ENCODE measurements at places on chromosomes 12 and 14.
A peak's percentile ranks its signal among the peaks of the same experiment; 100 is the strongest.

DNA sequence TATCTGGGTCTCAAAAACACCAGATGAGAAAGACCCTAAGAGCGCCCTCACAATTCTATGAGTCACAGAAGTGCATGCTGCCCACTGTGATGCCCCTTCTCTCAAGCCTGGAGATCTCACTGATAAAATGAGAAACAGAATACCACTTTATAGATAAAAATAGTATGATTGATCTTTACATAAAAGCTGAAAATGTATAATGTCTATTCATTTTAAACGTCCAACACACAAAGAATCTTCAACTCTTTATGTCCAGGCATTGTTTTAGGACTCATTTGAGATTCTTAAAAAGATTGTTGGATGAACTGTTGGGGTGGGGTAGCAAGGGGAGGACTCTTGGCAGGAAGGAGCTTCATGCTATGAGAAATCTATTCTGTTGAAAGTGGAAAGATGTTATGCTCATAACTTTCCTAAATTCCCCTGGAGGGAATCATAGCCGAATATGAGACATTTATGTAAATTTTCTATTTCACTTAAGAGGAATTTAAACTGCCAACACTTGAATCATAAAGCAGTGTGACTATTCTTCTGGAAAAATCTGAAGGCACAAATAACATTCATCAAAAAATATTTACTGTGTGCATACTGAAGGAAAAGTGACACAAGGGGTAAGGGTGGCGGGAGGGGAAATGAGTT is 174.6 kb downstream of the STXBP6 start:
- DNase-seq = no peak

DNA sequence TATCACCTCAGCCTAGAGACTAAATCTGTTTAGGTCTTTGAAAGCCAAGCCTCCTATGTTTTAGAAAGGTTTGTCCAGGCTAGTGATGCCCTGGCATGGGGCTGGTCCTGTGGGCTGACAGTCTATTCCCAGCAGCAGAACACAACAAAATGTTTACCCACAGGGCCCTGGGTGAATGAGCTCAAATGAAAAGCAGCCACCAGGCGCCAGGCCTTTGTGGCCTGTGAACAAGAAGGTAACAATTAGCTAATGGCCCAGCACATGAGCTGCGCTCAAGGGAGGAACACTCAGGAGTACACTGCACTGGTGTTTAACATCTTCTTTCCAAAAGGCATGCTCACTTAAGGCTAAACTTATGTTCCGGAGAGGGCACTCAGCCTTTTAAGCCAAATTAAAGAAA is 202.2 kb downstream of the MON2 start:
- DNase-seq = no peak

- no peak for DNase-seq
Observed at GRCh38 chr12:101650346-101651117, 46.9 kb upstream of the CHPT1 start.

GRCh38 chr12:45981075-45981837 is 9.1 kb downstream of the SCAF11 start:
- no peak for DNase-seq

- DNase-seq = no peak
Observed at GRCh38 chr12:128825835-128826234, 2.1 kb upstream of the SLC15A4 start.

DNA sequence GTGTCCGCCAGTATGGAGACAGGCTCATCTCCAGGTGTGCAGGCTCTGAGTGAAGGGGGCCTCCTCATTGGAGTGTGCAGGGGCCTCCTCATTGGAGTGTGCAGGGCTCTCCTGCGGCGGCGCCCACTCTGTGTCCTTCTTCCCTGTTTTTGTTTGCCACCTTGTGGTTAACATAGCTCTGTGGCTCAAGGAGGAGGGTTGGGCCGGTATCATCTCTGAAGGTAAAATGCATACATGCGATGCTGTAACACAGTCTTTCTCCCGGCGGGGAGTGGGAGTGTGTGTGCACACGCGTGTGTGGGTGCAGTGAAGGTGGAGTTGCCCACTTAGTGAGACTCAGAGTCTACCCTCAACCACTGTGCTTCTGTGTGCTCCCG is 429.4 kb downstream of the ZFP36L1 start:
- peak; percentile 30 for DNase-seq

DNA sequence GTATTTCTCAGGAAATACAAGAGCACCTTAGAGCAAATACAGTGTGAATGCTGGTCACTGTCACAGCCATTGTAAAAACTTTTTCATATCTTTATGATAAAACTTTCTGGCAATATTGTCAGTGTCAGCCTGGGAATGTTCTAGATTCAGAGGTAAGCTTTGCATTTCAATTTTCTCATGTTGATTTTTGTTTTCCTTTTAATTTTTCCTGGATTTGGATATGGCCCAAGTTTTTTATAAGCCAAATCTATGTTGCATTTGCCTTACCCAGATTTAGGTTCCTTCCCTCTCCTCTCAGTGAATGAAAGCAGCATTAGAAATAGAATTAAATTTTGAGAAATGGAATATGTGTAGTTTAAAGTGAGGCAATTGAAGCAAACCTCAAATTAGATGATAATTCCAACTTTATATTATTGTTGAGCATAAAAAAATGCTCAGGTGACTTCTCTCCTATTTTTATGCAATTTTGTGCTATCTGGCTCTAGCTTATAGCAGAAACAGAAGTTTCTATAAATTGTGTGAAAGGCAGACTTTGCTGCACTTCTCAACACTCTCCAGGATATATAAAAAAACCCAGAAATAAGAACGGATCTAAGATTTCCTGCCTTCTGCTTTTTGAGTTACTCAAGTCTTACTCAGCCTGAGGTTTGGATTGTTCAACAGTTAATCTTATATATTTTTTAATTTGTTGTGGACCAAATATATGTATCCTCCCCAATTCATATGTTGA is 368.2 kb upstream of the PRICKLE1 start:
- no peak for DNase-seq

DNA sequence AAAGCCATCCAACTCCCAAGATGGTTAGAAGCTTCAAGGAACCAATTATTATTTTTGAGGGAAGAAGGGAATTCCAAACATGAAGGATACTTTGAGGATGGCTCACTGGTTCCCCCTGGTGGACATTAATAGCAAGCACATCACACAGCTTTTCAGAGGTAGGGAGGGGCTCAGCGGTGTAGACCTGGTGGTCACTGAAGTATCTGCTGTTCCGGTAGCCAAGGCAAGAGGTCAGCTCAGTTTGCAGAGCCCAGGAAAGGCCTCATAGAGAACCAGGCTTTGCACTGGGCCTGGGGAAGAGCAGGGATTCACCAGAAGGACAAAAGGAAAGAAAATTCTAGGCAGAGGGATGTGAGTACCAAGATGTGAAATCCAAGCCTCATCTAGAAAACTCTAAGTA is 118.7 kb downstream of the KSR2 start:
- peak; percentile 54 for DNase-seq

DNA sequence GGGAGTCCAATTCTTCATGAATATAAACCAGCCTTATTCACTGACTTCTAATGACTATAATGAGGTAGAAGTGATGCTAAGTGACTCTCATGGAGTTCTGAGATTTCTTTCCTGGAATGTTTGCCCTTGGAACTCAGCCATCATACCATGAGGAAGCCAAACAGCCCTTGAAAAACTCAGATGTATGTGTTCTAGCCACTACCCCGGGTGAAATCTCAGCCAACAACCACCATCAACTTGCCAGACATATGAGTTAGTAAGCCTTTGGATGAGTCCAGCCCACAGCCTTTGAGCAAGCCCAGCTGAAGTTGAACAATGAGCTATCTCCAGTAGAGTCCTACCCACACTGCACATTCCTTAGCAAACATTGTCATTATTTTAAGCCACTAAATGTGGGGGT is 149.5 kb downstream of the SLC6A15 start:
- DNase-seq = no peak

DNA sequence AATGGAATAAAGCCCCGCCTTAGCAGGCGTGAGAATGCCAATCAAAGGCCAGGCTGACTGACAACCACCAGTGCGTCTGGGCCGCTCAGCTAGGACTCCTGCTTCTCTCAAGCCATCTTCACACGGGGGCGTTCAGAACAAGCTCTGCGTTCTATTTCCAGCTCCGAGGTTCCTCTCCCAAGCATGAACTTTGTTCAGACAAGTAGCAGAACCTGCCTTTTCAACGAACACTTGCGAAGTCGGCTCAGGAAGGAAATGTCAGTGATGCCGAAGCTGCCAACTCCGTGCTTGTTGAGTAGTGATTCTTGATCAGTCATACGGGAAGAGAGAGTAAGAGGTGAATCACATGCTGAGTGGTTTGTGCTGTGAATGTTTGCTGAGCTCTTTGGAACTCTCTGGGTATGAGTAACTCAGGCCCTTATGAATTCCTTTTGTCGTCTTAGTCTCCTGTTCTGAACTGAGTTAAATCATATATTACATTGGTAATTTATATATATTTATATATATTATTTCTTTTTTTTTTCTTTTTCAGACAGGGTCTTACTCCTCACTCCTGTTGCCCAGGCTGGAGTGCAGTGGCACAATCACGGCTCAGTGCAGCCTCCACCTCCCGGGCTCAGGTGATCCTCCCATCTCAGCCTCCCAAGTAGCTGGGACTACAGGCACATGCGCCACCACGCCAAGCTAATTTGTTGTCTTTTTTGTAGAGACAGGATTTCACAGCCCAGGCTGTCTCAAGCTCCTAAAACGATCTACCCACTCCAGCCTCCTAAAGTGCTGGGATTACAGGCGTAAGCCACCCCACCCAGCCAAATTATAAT is 29.4 kb upstream of the BCL7A start:
- no peak for DNase-seq

- no peak for DNase-seq
Observed at GRCh38 chr14:75826599-75826998, 155.2 kb downstream of the TGFB3 start.

DNA sequence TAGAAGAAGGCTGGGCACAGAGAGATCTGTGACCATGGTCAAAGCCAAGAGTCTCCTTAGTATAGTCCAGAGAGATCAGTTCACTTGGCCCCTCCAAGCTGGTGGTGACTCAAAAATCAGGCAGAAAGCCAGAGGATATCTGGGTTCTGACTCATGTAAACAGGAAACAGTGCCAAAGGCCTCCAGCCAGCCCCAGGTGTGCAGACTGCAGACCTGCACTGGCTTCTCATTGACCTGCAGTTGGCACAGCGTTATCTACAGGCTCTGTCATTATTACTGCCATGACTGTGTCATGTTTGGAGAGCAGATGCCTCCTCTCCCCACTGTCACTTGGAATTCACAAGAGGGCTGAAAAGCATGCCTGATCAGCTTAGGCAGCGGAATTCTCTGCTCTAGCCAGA is 295.7 kb upstream of the PRKD1 start:
- DNase-seq = peak; percentile 4

- DNase-seq = no peak
Observed at GRCh38 chr14:105507247-105507646, 16.2 kb downstream of the TEDC1 start.

DNA sequence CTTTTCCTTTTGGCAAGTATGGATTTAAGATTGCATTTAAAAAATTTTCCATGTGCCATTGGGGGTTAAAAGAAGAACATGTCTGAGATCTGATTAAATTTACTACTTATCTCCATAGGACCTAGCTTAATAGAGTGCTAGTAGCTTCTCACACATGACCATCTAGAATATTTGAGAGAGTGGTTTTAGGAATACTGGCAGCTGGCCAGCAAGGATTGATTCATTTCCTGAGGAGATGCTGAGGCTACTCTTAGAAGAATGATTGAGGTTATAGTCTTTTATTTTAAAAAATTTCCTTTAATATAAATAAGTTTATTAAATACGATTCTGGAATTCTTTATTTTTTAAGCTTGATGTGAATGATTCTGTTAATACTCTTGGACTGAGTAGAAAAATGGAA is 56.2 kb downstream of the MIPOL1 start:
- no peak for DNase-seq

DNA sequence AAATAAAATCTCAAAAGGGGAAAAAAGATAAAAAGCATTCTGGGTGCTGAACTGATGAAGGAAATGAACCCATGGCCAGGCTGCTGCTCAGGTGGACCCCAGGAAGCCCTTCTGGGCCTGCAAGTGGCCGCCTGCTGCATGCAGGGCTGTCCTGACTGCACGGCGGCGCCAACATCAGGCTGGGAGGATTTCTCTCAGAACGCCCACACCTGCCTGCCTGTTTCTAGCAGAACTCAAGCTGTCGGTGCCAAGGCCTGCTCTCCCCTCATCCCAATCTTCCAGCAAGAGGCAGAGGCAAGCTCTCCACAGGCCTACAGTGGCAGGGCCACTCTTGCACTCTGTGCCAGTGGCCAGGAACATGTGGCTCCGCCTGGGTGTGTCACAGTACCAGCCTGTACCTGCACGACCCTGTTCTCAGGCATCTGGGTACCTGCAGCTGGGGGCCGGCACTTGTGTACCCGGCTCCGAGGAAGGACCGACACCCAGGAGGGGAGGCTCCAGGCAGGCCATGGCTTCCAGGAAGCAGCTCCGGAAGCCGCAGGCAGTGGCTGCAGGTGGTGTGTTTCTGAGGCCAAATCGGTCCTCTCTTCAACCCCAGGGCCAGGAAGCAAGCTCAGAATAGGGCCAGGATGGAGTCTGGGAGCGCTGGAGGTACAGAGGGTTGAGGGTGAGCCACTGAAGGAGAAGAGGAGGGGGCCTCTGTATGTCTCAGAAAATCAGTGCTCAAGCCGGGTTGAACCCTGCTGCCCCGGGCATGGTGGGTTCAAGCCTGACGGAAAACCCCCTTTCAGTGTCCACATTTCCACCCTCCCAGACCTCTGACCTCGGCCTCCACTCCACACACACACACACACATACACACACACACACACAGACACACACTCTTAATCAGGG is 2.5 kb upstream of the INF2 start:
- DNase-seq = no peak

DNA sequence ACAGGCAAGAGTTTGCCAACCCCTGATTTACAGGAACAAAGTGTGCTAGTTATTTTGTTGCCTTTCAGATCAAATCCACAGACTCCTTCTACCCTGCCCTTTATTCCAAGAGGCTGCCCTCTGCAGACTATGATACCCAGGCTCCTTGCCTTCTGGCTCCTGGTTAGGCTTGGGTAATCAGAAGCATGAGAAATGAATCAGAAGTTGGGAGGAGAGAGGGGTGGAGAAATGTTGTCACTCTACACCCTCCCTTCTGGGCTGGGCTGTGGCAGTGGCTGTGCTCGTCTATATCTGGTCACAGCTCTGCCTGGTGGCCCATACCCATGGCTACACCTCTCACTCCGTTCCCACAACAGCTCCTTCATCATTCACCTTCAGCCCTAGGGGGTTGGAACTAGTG is 204.6 kb upstream of the PLXNC1 start:
- DNase-seq = peak; percentile 14

- DNase-seq = no peak
Observed at GRCh38 chr12:75081305-75081704, 128.3 kb downstream of the KCNC2 start.

- no peak for DNase-seq
Observed at GRCh38 chr12:28177461-28177860, 12.8 kb upstream of the CCDC91 start.

GRCh38 chr12:49645146-49646039 is 22.0 kb downstream of the PRPF40B start:
- peak; percentile 46 for DNase-seq

DNA sequence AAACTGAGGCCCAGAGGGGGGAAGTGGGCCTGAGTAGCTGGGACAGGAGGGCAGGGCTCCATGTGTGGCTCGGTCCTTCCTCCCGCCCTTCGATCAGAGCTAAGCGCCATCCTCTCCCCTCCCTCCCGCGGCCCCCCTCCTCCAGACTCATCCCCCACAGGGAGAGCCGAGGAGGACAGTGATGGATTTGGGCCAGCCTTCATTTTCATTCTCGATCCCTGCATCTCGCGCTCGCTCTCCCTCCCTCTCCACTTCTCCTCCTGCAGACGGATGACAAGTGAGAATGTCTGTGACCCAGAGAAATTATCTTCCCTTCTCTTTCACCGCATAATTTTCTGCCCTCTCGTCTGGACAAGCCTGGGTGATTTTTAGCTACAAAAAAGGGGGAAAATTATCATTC is 183.3 kb downstream of the RBM19 start:
- DNase-seq = no peak

GRCh38 chr14:72736308-72736707 is 157.6 kb downstream of the DPF3 start:
- DNase-seq = peak; percentile 32

Data from erythroblast (primary cell).